ENCODE measurements at places on chromosomes 7 and 10.

- DNase-seq: no peak
Measured at GRCh38 chr10:104220522-104220921, 11.6 kb downstream of the CFAP43 start.

GRCh38 chr10:3140280-3140679 is 32.3 kb downstream of the PITRM1 start:
- DNase-seq: no peak

DNA sequence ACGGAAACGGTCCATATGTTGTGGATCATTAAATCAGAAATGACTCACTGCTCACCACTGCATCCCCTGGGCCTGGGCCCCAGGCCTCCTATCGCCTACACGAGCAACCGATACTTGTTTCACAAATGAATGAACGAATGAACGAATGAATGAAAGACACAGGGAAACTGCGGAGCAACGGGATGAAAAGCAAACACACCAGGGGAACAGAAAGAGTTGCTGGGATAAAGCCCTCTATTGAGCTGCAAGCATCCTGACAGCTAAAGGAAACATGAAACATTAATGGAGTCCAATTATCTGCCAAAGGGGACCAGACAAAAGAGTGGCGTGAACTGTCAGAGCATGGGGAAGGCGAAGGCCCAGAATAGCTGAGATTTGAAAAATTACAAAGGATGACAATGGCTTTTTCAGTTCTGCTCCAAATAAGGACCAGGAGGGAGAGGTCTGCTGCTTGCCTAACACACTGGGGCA is 92.1 kb downstream of the GRB10 start:
- peak; percentile 79 for DNase-seq

- no peak for DNase-seq
Measured at GRCh38 chr10:70585578-70586169, 16.9 kb downstream of the PRF1 start.

DNA sequence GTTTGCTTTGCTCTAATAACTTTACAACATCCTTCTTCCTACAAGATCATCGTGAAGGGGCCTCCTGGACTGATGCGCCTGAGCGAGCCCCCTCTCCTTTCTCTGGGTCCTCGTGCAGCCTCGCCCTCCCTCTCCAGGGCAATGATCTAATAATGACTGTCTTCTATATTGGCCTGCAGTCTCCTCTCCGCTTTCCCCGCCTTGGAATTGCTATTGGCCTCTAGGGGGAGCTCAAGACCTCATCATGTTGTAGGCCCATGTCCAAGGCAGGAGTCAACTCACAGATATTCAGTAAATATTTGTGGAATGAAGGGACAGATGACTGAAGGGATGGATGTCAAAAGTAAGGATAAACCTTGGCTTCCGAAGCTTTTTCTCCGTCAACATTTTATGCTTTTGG is 1180.3 kb downstream of the TYW1 start:
- peak; percentile 35 for DNase-seq

DNA sequence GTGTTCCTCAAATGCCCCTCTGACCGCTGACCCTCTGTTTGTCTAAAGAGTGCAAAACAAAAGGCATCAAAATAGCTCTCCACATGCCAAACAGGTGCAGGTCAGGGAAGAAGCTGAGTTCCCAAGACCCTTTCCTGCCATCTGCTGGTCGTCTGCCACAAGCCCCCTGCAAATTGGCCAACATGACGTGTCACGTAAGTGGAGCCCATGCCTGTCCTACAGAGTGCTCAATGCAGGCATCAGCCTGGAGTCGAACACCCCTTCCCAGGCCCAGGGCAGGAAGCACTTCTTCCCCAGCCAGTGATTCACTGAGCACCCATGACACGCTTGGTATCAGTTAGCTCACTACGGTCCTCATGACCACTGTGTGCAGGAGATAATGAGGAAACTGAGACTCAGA is 14.1 kb downstream of the TMEM72 start:
- DNase-seq: no peak

DNA sequence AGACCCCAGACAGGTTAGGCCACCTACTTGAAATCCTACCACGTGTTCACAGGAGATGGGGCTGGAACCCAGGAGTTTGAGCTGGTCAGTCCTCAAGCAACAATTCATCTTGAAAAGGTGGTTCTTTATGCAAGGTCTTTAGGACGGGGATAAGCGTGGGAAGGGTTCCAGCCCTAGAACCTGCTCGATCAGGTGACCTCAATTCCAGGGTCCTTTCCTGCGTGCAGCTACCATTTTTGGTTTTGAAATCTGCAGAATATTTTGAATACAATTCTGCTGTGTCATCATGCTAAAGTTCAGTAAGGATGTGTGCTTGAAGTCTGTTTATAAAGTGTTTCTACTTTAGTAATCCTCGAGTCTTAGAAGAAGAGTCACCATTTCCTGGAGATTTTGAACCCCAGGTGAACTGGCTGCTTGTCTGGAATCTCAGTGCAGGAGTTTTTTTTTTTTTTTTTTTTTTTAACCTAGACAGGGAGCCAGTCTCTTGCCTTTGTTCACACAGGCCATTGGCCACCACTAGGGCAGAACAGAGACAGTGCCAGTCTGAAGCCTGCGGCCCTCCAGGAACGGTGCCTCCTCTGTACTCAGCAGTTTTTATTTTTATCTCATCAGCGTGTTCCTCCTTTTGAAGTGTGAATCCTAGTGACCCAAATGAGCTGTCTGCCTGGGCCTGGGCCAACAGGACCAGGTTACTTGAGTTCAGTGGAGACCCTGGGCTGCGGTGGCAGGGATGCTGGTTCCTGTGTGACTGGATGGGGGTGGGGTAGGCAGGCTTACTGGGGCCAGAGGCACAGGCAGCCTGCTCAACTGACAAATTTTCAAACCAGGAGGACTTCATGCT is 54.6 kb downstream of the EEPD1 start:
- DNase-seq: peak; percentile 61

GRCh38 chr7:76371396-76371795 is 12.6 kb upstream of the YWHAG start:
- DNase-seq: no peak

GRCh38 chr7:123734498-123734897 is 14.3 kb downstream of the WASL start:
- DNase-seq: no peak

DNA sequence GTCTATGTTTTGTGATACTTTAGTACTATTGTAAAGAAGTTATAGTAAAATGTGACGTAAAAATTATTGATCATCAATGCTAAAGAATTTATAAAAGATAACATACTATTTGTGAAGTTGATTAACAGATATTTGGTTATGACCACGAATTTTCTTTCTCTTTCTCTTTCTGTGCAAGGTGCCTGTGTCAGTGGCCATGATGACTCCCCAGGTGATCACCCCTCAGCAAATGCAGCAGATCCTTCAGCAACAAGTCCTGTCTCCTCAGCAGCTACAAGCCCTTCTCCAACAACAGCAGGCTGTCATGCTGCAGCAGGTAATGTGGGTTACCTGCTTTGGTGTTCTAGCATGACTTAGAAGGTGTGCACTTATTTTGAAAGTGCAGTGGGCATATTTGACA is 213.7 kb downstream of the FOXP2 start:
- no peak for DNase-seq

GRCh38 chr10:61626209-61626608 is 36.5 kb upstream of the CABCOCO1 start:
- DNase-seq: no peak

DNA sequence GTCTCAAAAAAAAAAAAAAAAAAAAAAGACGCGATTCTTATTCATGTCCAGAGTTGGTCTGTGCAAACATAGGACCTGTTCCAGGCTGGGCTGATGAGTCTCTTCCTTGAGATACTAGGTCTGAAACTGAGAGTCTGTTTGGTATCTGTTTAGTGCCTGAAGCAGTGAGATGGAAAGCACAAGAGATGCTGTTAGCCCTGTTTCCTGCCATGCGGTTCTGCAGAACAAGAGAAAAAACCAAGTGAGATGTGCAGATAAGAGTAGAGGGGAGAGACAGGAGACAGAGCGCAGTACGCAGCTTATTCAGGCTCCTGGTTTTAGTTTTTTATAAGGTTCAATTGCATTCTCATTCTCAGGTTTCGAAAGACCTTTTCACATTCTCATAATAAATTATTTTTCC is 85.8 kb upstream of the PRKCQ start:
- no peak for DNase-seq

DNA sequence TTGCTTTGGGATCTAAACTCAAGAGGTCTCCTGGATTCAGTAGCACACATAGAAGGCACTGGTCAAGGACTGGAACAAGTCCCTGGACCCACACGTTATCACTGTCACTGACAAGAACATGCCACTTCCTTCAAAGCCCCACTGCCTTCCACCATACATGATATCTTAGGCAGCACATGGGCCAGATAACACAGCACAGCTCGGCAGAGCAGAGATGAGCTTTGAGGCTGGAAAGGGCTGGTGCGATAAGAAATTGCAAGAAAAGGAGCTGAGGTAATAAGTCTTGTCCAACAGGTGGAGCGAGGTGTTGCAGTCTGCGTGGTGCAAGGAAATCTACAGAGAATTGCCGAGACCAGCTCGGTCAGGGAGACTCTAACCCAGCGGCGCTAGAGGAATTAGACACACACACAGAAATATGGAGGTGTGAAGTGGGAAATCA is 139.8 kb upstream of the CDK13 start:
- DNase-seq: no peak

DNA sequence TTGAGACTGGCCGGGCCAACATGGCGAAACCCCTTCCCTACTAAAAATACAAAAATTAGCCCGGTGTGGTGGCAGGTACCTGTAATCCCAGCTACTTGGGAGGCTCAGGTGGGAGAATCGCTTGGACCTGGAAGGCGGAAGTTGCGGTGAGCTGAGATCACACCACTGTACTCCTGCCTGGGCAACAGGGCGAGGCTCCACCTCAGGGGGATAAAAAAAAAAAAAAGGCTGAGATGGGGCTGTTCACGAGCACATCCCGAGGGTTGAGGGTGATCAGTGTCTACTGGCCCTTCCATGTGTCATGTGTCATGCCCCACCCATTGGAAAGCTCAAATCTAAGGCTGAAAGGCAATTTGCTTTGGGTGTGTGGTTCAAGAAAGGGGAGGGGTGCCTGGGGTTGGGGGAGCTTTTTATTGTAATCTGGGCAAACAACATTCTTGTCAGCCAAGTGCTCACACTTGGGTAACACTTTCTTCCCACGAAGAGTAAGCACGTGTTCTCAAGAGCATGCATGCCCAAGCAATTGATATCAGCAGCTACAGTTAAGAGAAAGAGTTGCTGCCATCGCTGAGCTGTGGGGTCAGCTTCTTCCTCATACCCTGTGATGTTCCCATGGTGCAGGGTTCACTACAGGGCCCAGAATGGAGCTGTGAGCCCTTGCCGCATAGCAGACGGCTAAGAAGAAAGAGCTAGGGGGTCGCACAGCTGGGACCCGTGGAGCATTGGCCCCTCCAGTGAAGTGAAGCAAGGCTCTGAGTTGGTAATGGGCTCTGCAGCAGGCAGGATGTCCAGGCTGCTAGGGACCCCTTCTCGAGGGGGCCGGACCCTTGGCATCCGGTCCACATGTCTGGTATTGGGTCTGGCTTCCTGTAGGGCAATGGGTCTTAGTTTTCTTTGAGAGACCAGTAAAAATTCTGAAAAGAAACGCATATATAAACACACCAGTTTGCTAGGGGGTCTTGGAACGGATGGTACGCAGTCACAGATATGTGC is 9.9 kb upstream of the ACSL5 start:
- no peak for DNase-seq

GRCh38 chr7:54932818-54933543 is 85.8 kb upstream of the EGFR start:
- peak; percentile 75 for DNase-seq

- DNase-seq: peak; percentile 47
Measured at GRCh38 chr7:129225206-129225930, 538 bp downstream of the AHCYL2 start.

GRCh38 chr7:101934618-101935017 is 117.2 kb downstream of the CUX1 start:
- DNase-seq: no peak

DNA sequence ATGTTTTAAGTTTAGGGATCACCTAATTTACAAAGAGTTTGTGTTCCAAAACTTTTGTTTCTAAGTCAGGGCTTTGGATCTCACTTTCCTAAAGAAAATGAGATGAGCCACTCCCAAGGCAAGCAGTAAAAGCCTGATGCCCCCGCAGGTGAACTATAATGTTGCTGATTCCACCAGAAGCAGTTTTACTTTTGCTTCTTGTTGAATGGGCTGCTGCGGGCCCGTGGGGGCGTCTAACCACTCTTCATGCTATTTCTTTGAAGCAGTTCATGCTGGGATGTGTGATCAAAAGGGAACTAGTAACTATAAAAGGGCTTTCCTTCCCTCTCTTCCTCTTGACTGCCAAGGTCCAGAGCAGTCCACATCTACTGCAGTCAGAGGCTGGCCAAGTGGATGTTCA is 118.7 kb upstream of the NEBL start:
- DNase-seq: peak; percentile 10

- peak; percentile 79 for DNase-seq
Measured at GRCh38 chr10:63711867-63712716, 190.9 kb downstream of the REEP3 start.

DNA sequence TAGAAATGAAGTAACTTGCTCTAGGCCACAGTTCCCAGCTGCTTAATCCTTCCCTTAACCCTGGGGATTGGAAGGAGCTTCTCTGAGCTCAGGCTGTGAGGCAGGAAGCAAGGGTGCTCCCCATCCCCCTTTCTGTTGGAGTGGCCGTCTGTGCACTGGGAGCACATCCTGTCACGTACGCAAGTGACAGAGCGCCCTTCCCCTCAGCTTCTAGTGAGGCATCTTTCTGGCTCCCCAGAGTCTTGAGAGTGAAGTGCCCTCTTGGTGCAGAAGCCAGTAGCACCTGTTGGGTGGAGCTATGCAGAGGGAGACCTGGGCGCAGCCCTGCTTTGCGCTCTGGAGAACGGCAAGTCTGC is 47.8 kb downstream of the SHH start:
- no peak for DNase-seq

DNA sequence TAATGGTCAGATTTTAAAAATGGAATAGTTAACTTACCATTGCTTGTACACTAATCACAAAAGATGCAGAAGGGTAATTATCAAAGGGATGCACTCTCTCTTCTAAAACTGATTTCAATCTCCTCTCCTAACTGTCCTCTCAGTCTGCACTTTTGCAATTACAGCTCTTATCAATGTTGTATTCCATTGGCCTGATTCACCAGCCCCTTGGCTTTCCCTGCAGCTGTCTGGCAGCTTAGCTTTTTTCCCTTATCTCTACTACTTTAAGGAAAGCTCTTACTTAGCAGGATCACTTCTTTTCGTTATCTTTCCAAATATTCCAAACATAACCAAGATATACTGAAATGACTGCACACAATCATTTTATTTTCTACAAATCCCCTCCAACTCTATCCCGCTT is 448.8 kb downstream of the GRM8 start:
- no peak for DNase-seq

- DNase-seq: no peak
Measured at GRCh38 chr10:128310971-128311658, 184.9 kb upstream of the MKI67 start.

DNA sequence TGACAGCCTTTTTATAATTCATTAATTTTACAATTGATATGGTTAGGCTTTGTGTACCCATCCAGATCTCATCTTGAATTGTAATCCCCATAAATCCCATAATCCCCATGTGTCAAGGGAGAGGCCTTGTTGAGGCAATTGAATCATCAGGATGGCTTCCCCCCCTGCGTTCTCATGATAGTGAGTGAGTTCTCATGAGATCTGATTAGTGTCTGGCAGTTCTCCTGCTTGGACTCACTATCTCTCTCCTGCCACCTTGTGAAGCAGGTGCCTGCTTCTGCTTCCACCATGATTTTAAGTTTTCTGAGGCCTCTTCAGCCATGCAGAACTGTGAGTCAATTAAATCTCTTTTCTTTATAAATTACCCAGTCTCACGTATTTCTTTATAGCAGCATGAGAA is 165.7 kb upstream of the GNAI1 start:
- no peak for DNase-seq

Measured in putamen (tissue), 1 donor.